Activated T-helper 17 cell treated with anti-CD3 and anti-CD28 coated beads, Interleukin-2, amount 50 U/mL, for 72 hours (primary cell): ENCODE measurements at places on chromosomes 4 and X. TPM values are rescaled to one million over a fixed set of nuclear protein-coding genes. Genes with fewer than 3 reads are reported as not detected.
A peak's percentile ranks its signal among the peaks of the same experiment; 100 is the strongest.

The MAGEC2 gene
- not detected for total RNA-seq

GRCh38 chr4:54746218-54746617 is 88.5 kb downstream of the KIT start:
- ATAC-seq = peak; percentile 74
- H3K27me3 ChIP-seq = peaks cover 4% of the 10 kb centered on the region
- no peak overlapping the region for H3K27ac ChIP-seq
- H3K4me3 ChIP-seq = no peak overlapping the region

- H3K4me1 ChIP-seq = no peaks in the 10 kb centered on the region
- H3K27me3 ChIP-seq = peaks cover 33% of the 10 kb centered on the region
- H3K4me3 ChIP-seq = no peak overlapping the region
- H3K27ac ChIP-seq = no peak overlapping the region
- no peak for ATAC-seq
These were observed 61.2 kb downstream of the FHDC1 start for GRCh38 chr4:152997288-152997687.

DNA sequence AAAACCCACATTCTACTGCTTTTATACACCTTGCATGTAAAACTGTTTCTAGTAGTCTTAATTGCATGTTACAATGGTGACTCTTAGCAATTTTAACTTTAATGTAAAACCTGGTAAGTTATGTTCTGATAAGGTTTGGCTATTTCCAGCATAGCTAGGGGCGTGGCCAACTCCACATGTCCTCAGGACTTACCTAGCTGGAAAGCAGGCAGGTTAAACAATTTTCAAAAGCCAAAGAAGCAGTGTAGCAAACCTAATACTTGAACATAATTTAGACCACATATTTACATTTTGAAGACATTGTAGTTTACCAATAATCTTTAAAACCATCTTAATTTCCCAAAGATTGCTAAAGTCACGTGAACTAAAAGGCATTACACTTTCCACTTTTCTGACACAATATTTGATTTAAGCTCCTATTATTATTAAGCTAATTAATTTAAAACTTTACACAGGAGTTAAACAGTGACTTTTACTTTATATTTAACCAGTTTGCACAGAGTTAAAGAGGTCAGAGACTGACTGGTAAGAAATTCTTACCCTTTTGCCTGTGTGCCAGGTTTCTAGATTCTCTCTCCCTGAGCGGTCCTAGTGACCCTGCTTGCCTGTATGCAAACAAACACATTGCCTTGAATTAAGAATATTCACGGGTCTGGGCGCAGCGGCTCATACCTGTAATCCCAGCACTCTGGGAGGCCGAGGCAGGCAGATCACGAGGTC is 88.2 kb downstream of the GLUD2 start:
- ATAC-seq = no peak
- H3K4me3 ChIP-seq = no peak overlapping the region
- no peaks in the 10 kb centered on the region for H3K27me3 ChIP-seq
- no peaks in the 10 kb centered on the region for H3K4me1 ChIP-seq

The NPY2R gene
- total RNA-seq = not detected

DNA sequence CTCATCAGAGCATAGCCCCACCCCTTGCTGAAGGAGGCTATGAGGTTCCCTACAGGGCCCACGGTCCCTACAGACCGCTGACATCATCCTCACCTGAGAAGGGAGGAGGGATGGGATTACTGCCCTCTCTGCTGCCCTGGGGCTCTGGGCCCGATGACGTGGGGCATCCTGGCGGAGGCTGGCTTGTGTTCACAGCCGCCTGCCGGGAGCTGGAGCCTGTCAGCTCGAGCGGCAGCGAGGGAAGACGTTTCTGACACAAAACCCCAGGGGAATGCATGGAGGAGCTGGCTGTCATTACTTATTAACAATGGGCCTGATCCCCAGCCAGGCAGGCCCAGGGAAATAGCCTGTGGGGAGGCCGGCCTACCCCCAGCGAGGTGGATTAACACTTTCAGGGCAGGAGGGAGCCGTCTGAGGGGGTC is 106.6 kb upstream of the ATP6AP2 start:
- H3K27ac ChIP-seq = no peak overlapping the region
- H3K27me3 ChIP-seq = peaks cover 4% of the 10 kb centered on the region
- no peak overlapping the region for H3K4me3 ChIP-seq
- H3K4me1 ChIP-seq = peaks cover 15% of the 10 kb centered on the region
- no peak for ATAC-seq

DNA sequence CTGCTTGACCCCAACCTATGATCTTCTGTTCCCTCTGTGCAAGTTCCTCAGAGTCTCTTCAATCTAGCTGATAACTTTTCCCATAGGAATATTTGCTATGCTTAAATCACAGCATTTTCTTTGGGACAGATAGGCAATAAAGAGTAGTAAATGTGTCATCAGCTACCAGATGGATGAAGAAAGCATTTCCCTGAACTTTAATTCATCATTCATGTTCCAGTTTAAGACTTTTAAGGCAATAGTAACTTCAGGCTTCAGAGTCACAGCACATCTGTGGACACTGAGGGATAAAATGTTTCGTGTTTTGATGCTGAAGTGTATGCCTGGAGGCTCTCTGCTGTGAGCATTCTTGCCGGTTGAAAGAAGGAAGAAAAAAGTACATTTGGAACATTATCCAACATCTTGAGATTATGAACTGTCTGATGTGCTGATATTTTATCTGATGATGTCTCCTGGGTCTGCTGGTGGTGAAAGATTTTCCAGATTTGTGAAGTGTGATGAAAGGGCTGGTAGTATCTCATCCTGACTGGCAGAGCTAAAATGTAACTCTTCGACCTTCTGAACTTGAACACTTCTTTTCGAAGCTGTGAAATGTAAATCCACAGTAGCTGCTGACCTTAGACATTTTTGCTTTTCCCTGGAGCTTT is 133.7 kb downstream of the DCLK2 start:
- no peak for ATAC-seq
- H3K27ac ChIP-seq = no peak overlapping the region
- H3K4me1 ChIP-seq = no peaks in the 10 kb centered on the region

GRCh38 chrX:132712350-132712749 is 223.5 kb upstream of the MBNL3 start:
- H3K4me3 ChIP-seq = no peak overlapping the region
- H3K27me3 ChIP-seq = peaks cover 4% of the 10 kb centered on the region
- H3K4me1 ChIP-seq = no peaks in the 10 kb centered on the region
- H3K36me3 ChIP-seq = no peaks in the 10 kb centered on the region
- ATAC-seq = no peak

The SLC6A14 gene
- total RNA-seq = not detected

- no peaks in the 10 kb centered on the region for H3K36me3 ChIP-seq
- H3K27ac ChIP-seq = no peak overlapping the region
- H3K27me3 ChIP-seq = no peaks in the 10 kb centered on the region
- H3K4me3 ChIP-seq = no peak overlapping the region
These were observed 62.6 kb downstream of the KIF4A start for GRCh38 chrX:70352496-70352895.

The ZDHHC15 gene
- total RNA-seq = not detected

- H3K4me1 ChIP-seq = no peaks in the 10 kb centered on the region
- H3K27ac ChIP-seq = no peak overlapping the region
- H3K27me3 ChIP-seq = no peaks in the 10 kb centered on the region
- H3K36me3 ChIP-seq = no peaks in the 10 kb centered on the region
- ATAC-seq = no peak
- no peak overlapping the region for H3K4me3 ChIP-seq
These were observed 8.9 kb downstream of the CFAP99 start for GRCh38 chr4:2427383-2428334.

The EDNRA gene
- not detected for total RNA-seq

DNA sequence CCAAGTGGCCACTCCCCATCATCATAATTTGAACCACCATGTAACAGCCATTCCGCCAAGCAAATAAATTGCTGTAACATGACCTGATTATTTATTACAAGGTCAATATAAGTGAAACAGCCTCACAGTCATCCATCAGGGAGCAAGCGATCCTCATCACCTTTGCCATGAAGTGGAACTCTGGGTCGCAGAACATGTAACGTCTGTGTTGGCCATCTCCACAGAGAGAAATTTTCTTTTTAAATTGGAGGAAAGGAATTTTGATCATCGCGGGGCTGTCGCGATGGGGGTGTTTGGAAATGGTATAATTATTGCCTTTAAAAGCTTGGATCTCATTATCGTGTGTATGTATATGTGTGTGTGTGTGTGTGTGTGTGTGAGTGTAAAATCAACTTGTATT is 90.2 kb downstream of the SHOX start:
- ATAC-seq = no peak
- peaks cover 3% of the 10 kb centered on the region for H3K4me1 ChIP-seq
- no peak overlapping the region for H3K4me3 ChIP-seq
- H3K36me3 ChIP-seq = no peaks in the 10 kb centered on the region
- H3K27ac ChIP-seq = no peak overlapping the region
- H3K27me3 ChIP-seq = no peaks in the 10 kb centered on the region
